Neuronal stem cell (in vitro differentiated cells): ENCODE measurements at places on chromosomes 3 and 15.
A peak's percentile ranks its signal among the peaks of the same experiment; 100 is the strongest.

DNA sequence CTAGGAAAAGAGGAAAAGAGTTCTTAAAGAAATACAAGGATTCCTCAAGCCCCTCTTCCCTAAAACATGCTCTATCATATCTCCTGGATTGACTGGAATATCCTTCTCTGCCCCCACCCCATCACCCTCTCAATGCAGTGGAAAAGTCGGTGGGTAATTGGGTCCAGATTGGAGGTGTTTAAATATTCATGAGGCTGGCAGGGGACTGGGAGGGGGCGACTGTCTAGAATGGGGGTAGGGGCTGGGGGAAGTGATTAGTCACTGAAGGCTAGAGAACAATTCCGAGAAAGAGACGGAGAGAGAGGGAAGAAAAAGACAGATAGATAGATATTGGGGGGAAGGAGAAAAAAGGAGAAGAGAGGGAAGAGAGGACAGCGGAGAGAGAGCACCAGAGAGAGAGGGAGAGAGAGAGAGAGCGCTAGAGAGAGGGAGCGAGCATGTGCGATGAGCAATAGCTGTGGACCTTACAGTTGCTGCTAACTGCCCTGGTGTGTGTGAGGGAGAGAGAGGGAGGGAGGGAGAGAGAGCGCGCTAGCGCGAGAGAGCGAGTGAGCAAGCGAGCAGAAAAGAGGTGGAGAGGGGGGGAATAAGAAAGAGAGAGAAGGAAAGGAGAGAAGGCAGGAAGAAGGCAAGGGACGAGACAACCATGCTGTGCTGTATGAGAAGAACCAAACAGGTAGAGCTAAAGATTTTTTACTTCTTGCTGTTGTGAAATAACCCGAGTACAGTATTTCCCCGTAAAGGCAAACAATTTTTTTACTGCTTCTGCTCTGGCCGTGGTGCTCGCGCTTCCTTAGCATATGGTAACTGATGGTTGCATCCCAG, at the start of gene GAP43:
Gene GAP43, plus strand, starts transcription at position 467 of the 825 bp plus-strand sequence. Its CDS starts 180 bp downstream, at position 647.
- no peak for DNase-seq

- DNase-seq: no peak
Measured at GRCh38 chr15:99753066-99753465, 19.8 kb upstream of the LYSMD4 start.

DNA sequence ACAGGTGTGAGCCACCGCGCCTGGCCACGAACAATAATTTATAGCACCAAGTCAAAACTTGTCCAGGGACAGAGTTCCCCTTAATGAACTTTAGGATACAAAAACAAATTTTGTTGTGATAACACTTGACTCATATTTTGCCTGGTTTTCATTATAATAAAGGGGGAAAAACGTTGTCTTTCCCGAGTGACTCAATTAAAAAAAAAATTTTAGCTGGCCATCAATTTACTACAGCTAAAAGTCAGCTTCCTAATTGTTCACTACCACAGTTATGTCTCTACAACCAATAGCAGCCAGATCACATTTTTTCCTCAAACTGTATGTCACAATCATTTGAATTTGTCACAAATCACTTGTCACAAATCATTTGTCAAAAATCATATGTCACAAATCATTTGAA, 116.0 kb downstream of the P3H2 start:
- no peak for DNase-seq

GRCh38 chr3:111852540-111852939, 6.5 kb upstream of the PHLDB2 start:
- no peak for DNase-seq

- no peak for DNase-seq
Measured at GRCh38 chr3:124281453-124282316, 289.8 kb upstream of the ROPN1 start.

- no peak for DNase-seq
Measured at GRCh38 chr3:27623085-27623753, 98.9 kb downstream of the EOMES start.

DNA sequence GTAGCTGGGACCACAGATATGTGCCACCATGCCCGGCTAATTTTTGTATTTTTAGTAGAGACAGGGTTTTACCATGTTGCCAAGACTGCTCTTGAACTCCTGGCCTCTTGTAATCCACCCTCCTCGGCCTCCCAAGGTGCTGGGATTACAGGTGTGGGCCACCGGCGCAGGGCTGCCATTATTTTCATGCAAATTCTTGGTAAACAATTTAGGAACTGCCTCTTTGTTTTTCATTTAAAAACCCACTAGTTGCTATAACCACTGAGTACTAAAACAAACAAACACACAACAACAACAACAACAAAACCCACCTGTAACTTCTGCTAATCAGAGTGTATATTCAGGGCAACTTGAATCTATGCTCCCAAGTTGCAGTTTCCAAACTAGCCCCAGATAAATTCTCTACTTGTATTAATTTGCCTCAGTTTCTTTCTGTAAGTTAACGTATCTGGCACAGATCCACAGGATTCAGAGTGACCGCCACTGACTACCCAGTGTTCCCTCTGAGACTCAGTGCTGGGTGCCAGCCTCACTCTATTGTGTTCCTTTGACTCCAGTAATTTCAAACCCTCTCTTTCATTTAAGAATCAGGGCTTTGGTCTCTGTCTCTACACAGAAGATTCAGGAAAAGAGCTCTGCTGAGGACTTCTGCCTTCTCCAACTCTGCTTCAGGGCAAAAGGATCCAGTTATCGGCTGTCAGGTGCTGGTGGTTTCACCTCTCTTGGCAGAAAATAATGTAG, 18.6 kb upstream of the ZNF710 start:
- DNase-seq: no peak

DNA sequence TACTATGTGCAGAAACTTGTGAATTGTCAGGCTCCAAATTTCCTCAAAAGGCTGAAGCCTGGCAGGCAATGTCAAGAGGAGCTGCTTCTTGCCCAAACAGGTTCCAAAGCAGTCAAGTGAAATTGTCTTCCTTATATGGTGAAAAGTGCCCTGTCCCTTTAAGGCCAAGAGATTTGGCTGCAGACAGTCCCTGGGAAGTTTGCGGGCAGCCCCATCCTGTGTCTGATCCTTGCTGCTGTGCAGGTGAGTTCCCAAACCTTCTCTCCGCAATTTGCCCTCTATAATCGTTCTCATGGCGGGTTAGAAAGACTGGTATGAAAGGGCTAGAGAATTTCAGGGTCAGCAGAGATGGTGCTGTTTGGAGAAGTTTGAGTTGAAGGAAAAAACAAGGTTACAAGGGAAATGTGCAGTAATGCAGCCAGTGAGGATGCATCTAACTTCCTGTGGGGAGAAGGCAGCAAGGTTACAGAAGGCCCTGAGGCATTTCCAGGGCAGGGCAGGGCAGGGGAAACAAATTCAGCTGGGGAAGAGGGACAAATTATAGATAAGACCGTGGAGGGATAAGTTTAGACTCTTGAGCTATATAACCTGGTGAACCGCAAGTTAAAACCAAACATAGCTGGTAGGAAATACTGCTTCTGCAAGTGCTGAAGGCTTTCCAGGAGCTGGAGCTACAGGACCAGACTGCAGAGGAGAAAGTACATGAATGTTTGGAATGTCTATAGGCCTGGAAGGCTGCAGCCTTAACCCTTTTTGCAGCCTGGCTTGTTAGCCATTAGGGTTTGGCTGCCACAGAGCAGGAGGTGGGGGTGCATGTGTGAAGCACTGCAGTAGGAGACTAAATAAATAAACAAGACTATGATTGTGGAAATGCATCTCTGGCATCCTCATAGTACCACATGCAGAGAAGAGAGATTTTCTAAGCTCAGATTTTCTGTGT, 256.2 kb upstream of the IL12A start:
- DNase-seq: peak; percentile 24
